Stimulated activated CD8-positive, alpha-beta memory T cell treated with anti-CD3 and anti-CD28 coated beads, Interleukin-4, amount 100 ng/mL, for 1 hour (primary cell): ENCODE measurements at places on chromosomes 5 and 9.

DNA sequence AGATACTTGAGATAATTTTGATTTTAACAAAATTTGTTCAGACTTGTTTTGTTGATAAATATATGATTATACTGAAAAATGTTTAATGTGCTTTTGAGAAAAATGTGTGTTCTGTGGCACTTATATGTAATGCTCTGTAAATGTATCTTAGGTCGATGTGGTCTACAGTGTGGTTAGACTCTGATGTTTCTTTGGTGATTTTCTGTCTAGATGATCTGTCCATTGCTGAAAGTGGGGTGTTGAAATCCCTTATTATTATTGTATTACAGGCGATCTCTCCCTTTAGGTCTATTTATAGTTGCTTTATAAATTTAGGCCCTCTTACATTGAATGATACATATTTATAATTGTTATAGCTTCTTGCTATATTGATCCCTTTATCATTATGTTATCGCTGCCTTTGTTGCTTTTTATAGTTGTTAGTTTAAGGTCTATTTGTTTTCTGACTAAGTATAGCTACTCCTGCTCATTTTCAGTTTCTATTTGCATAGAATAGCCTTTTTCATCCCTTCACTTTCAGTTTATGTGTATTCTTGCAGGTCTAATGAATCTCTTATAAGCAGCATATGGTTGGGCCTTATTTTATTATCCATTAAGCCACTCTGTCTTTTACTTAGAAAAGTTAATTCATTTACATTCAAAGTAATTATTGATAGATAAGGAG lies 124.3 kb downstream of the MRPS30 start:
- DNase-seq: no peak

- no peak for DNase-seq
Measured at GRCh38 chr5:66629446-66629845, 33.3 kb downstream of the MAST4 start.

- DNase-seq: no peak
Measured at GRCh38 chr9:72749276-72749675, 203.6 kb downstream of the ALDH1A1 start.

GRCh38 chr9:17342696-17343095 lies 207.9 kb downstream of the CNTLN start:
- DNase-seq: no peak

GRCh38 chr5:175365866-175366265 lies 78.1 kb downstream of the DRD1 start:
- no peak for DNase-seq

- DNase-seq: no peak
Measured at GRCh38 chr9:101467690-101468089, 32.1 kb upstream of the ALDOB start.

- no peak for DNase-seq
Measured at GRCh38 chr5:107820429-107820828, 149.7 kb upstream of the EFNA5 start.

- no peak for DNase-seq
Measured at GRCh38 chr9:136852664-136853595, 784 bp downstream of the MAMDC4 start.
